Cerebellum (tissue), 4 donors: ENCODE measurements at places on chromosomes 4 and X.

DNA sequence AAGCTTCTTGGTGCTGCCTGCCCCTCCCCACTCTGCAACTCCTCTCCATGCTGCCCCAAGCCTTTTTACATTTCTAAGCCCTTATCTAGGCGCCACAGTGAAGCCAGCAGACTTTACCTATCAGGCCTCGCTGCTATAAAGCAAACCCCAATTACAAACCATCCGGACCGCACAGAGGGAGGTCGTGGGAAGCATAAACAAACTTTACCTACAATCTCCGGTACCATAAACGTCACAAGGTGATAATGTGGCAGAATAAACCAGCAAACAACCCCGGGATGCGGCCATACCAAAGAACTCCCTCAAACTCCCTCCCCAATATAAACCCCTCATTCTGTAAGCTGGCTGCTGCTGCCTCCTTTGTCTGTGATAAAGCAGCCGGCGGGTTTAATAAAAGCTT lies 54.0 kb upstream of the ZCCHC13 start:
- no peak for DNase-seq

GRCh38 chr4:16293210-16293838 lies 67.1 kb upstream of the TAPT1 start:
- DNase-seq: no peak

DNA sequence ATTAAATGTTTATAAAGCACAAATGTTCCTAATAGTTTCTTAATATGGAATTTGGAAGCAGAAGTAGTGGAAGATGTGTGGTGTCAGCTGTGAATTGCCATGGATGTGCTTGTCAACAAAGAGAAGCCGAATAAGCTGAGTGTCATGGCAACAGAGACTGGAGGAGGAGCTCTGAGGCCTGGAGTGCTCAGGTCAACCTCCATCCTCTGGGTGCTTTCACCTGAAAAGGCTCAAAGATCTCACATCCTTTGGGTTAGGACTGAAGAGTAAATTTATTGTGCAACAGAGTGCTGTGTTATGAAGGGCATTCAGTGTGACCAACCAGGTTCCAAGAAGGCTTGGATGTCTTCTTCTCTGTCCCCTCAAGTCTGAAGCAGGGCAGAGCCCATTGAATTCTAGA lies 18.7 kb downstream of the SGMS2 start:
- no peak for DNase-seq

DNA sequence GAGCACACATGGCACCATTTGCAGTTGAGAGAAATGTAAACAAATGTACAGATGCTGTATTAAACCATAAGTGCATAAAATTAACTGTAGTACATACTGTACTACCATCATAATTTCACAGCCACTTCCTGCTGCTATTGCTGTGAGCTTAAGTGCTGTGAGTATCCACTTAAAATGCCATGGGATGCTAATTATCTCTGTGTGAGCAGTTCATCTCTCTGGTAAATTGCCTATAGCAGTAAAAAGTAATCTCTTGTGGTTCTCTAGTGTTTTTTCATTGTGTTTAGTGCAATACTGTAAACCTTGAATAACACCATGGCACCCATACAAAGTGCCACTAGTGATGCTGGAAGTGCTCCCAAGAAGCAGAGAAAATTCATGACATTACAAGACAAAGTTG lies 9.9 kb upstream of the SCOC start:
- DNase-seq: no peak

- DNase-seq: peak; percentile 59
Observed at GRCh38 chr4:173014113-173014558, 154.5 kb upstream of the GALNT7 start.

DNA sequence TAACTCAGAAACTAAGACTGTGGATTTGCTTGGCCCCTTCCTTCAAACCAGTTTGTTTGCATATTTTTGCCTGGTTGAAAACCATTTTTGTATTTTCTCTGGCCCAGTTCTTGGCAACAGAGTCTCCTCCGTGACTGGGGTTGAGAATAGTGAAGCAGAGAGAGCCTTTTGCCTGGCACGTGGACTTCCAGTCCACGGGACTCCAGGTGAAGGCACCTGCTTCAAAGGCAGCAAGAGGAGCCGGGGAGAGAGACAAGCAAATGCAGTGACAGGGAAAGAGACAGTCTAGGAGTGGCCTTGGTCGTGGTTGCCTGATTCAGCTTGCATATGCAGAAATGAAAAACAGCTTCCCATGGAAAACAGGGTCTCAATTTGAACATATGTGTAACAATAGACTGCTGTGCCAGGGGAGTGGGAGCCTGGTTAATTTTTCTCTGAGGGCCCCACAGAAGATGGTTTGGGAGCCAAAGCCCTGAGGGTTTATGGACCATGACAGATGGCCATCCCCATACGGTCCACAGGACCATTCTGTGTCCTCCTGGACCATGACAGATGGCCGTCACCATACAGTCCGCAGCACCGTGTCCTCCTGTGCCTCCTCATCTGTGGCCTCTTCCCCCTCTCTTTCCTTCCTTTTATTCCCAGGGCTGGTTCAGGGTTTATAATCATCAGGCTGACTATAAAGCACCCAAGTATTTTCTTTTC lies 272.2 kb upstream of the RASGEF1B start:
- DNase-seq: peak; percentile 71

DNA sequence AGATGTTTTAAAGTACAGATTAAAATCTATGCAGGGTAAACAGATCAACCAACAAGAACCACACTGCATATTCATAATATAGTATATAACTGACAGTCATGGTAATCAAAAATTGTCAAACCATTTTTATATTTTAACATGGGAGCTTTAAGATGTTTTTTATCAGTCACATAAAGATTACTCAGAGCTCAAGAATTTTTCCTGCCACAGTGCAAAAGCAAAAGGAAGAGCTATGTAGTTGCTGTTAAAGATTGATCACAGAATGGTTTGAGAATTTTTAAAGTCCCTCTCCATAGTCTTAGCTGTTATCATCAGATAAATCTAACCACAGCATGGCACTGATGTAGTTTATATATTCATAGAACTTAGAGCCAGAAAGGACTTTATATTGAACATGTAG lies 8.5 kb downstream of the RAB9B start:
- DNase-seq: no peak

GRCh38 chr4:150896497-150896896 lies 118.6 kb downstream of the LRBA start:
- DNase-seq: no peak

DNA sequence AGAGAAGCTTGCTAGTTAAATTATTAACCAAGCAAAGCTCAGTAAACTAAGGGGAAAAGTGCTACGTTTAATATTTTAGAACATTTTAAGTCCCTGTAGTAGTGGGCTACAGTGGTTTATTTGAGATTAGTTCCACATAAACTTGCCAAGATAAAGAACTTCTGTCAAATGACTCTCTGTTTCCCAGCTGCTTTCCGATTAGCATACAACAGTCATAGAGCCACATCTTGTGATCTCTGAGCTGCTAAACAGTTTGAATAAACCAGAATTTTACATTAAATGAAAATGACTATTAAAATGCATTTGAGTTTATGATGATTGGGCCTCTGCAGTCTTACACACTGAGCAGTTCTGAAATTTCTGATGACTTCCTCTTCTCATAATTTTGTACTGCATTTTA lies 568.5 kb downstream of the IQCM start:
- DNase-seq: no peak

DNA sequence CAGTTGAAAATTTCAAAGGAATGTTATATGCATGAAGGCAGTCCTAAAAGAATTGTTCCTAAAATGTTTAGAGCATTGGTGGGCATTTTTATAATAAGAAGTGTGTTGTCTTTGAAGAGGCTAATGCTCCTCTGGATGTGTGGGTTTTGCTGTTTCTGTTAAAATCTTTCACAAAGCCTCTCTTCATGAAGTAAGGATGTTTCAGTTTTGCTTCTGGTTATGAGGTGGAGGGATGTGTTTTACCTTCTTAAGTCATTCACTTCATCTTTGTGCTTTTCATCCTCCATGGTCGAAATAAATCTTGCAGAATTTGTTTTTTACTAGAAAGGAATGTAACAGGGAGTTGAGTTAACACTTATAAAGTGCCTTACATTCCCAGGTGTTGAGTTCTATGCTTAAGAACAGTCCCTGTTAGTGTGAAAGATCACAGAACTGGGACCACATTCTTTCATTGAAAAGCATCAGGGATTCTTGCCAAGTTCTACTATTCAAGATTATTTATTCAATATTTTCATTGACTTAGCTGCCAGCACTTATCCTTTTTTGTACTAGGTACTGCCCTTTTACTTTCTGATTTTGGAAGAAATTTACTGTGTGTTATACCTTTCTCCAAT lies 21.1 kb downstream of the FHIP1A start:
- DNase-seq: no peak

GRCh38 chrX:368811-369562 lies 17.7 kb downstream of the PPP2R3B start:
- DNase-seq: no peak

GRCh38 chrX:41607264-41607832 lies 81.4 kb upstream of the GPR34 start:
- DNase-seq: no peak

GRCh38 chr4:154389148-154389547 lies 102.5 kb downstream of the DCHS2 start:
- no peak for DNase-seq

DNA sequence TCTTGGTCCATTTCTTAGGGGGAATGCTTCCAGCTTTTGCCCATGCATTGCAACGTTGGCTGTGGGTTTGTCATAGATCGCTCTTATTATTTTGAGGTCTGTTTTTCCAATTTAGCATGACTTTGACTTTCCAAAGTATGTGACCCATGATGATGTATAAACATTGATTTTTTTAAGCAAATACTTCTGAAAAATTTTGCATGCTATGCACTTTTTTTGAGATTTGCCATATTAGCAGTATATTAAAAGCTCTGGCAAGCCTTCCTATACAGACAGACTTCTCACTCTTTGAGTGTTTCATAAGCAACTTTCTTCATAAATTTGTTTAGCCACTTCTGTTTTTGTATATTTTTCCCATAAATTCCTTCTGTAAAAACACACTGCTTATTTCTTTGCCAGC lies 746.4 kb upstream of the LCORL start:
- no peak for DNase-seq

DNA sequence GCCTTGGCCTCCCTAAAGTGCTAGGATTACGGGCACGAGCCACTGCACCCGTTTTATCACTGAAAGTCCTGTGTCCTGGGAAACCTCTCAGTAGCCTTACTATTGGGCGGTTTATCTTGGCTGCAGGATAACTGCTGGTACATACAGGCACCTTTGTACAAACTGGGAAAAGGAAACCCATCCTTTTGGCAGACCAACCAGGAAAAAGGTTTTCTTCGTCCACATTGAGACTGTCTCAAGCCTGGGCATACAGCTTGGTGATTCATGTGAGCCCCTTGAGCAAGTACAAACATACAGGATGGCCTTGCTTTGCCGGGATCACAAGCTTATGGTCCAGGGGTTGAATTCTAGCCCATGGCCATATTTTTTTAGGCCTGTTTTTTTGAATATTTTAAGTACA lies 32.8 kb downstream of the RWDD4 start:
- no peak for DNase-seq

GRCh38 chrX:1719270-1719669 lies 104.4 kb downstream of the ASMT start:
- DNase-seq: no peak

GRCh38 chr4:171834640-171835039 lies 21.4 kb downstream of the GALNTL6 start:
- no peak for DNase-seq

DNA sequence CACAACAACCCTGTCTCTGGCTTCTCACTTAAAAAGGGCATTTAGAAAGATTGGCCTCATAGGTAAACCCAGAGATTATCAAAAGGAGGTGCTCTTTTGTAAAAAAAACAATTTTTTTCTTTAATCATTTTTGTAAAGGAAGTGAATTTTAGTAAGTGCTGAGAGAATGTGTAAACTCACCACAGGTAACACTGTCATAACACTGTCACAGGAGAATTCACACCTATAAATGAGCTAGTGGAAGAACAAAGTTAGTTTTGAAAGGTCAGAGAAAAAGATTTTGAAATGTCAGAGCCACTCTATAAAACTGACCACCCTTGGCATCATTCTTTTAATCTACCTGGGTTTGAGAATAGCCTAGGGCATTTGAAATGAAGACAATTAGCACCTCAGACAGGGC lies 3.3 kb upstream of the SH2D1A start:
- no peak for DNase-seq
